ENCODE measurements at places on chromosomes 5 and 9.

DNA sequence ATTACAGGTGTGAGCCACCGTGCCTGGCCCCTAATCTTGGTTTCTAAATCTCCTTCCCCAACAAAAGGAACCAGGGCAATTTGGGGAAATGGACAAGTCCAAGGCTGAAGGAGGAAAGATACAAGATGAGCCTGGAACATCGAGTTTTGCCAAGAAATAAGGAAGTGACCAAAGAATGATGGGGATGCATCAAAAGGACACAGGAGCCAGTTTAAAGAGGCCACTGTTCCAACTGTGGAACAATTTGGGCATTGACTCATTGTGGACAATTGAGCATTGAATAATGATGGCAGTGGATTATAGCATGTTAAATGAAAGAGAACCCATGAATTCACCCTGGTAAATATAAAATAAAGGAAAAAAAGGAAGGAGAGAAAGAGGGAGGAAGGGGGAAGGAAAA is 47.5 kb downstream of the DUSP1 start:
- DNase-seq = no peak

- no peak for DNase-seq
Observed at GRCh38 chr9:135254176-135255032, 166.9 kb downstream of the OLFM1 start.

DNA sequence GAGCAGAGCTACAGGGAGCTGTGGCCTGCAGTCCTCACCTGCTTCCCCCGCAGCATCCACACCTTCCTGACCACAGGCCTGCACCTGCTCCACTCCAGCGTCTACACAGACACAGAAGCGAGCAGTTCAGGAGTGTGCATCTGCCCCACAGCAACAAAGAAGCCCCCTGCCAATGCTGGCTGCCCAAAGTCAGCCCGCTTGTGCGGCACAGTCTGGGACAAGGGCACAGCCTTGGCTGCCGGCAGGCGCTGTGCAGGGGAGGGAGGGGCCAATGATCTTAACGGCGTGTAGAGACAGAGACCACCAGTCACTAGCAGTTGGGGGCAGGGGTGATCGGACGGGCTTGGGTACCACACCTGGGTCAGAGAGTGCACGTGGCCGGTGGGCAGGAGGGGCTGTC is 6.6 kb downstream of the BRD9 start:
- DNase-seq = no peak

DNA sequence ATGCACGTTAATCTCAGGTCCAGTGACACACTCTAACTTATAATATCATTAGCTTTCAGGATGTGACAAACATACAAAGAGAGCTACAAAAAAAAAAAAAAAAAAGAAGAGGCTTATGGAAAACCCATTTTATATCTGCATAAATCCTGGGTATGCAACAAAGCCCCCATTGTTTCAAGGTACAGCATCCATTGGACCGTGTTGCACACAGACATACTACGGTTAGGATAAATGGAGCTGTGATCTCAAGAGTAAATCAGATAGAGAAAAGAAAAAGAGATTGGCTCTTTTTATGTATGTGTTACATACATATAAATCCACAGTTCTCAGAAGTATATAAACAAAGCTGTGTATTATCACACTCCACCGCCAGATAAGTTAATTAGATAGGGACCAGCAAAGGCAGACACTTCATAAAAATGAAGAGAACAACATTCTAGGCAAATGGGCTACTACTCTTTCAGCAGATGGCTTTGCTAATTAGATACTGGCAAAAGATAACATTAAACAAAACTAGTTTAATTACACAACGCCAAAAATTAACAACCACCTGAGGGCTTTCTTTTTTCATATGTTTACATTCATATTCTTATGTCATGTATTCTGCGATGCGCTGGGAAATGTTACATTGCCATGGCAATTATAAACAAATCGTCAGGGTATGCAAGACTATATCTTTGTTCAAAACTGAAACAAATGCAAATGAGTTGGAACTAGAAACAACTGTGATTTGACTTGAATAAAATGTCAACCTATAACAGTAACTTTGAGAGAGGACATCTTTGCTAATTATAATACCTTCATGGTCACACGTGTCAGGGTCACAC is 304.2 kb downstream of the SEMA5A start:
- no peak for DNase-seq

DNA sequence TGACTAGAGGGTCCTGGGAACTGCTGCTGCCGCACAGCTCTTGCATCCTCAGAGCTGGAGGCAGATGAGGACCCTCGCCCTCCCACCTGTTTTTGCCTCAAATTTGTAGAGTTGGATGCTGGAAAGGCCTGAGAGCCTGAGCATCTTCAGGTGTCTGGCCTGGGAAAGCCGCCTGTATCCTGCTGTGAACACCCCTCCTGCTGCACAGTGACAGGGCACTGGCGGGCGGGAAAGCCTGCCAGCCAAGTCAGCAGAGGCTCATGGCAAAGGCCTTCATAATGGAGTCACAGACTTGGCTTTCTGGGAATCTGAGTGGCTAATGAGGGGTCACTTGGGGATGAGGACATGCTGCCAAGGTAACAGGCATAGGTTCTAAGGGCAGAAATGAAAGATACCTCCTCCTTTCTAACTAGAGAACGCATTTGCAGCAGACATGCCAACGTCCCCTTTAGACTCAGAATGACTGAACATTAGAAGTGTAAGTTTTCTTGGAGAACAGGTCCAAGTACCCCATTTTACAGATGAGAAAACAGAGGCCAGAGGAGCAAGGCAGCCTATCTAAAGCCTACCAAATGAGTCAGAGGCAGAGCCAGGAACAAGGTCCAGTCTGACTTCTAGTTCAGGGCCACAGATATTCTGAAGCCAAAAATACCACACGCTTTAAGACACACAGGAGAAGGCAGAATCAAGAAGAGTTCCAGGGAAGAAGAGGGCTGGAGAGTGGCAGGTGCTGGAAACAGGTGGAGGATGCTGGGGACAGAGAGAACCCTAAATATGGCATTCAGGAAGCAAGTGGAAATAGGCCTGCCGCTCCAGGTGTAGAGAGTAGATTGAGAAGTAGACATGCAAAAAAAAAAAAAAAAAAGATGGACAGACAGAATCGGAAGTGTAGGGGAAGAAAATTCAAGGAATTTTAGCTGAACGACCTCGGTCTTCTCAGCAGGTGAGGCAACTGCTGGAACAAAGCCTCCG is 44.1 kb downstream of the EPB41L4B start:
- DNase-seq = no peak

DNA sequence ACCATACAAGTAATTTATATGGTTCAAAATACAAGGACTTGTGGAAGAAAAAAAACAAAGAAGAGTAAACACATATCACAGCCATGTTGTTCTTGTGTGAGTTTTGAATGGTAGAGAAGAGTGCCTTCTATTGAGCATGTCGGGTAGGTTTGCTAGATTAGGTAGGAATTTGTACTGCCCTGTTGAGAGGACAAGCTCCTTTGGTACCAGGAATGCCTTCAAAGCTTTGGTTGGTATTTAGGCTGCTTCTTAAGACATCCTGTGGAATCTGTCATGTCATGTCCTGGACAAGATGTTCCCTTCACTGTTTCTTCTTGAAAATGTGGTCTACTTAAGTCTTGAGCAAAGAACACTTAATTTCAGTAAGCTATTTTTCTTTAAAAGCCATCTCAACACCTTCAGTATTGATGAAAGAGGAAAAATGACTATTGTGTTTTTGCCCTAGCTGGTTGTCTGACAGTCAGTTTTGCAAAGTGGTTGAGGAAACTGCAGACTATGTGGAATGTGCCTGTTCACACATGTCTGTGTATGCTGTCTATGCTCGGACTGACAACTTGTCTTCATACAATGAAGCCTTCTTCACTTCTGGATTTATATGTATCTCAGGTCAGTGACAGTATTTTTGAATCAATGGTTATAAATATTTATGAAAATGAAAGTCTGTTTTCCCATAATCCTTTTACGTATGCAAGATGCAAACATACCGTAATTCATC is 296.9 kb downstream of the ADGRV1 start:
- no peak for DNase-seq

DNA sequence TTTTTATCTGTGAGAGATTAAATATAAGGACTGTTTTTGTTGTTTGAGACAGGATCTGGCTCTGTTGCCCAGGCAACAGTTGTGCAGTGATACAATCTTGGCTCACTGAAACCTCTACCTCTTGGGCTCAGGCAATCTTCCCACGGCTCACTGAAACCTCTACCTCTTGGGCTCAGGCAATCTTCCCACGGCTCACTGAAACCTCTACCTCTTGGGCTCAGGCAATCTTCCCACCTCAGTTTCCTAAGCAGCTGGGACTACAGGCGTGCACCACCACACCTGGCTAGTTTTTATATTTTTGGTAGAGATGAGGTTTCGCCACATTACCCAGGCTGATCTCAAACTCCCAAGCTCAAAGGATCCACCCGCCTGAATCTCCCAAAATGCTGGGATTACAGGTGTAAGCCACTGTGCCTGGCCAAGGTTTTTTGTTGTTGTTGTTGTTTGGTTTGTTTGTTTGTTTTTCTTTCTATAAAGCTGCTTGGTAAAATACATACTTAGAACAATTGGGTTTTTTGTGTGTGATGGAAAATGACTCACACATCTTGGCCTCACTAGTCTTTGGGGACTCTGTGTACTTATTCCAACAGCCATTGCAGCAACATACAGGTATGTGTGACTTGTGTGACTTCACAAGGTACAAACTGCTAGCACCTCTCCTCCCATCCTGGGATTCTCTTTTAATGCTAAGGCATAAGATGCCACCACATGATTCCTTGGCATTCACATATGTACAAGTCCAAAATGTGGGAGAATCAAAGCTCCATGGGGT is 36.5 kb upstream of the RASA1 start:
- DNase-seq = no peak

DNA sequence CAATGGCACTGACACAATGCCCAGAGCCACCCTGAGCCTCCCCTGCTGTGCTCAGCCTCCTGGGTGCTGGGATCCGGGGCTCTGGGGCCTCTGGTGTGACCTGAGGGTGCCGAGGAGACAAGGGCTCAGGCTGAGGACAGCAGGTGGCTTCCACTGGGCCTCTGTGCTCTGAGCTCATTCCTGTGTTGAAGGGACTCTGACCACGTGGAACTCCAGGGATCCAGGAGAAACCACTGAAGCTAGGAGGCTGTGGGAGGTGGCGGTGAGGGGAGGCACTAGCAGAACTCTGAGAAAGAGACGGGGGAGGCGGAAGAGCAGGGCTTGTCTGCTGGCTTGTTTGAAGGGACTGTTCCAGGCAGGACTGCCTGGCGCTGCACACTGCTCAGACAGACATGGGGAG is 318.7 kb upstream of the IRX1 start:
- no peak for DNase-seq

DNA sequence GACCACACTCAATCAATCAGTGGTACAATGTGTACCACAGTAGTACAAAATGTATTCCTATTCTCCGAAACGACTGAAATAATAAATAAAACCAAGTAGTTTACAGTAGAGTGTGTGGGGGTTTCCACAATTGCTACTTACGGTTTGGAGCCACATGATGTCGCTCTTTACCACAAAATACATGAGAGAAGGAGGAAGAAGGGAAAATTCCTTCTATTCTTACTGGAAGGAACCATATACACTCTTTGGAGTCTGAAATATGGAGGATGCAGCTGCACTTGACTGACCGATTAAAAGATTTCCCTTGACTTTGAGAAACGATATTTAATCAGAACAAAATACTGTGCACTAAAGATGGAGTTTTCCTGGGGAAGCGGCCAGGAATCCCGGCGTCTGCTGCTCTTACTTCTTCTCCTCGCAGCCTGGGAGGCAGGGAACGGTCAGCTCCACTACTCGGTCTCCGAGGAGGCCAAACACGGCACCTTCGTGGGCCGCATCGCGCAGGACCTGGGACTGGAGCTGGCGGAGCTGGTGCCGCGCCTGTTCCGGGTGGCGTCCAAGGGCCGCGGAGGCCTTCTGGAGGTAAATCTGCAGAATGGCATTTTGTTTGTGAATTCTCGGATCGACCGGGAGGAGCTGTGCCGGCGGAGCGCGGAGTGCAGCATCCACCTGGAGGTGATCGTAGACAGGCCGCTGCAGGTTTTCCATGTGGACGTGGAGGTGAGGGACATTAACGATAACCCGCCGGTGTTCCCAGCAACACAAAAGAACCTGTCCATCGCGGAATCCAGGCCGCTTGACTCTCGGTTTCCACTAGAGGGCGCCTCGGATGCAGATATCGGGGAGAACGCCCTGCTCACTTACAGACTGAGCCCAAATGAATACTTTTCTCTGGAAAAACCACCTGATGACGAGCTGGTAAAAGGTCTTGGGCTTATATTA is at the start of gene PCDHA4:
TSS of gene PCDHA4 (plus strand) at position 235 of the 942 bp plus-strand sequence.
- DNase-seq = no peak

- DNase-seq = no peak
Observed at GRCh38 chr5:89213573-89213972, 330.6 kb upstream of the MEF2C start.

- no peak for DNase-seq
Observed at GRCh38 chr9:21589344-21590056, 107.4 kb upstream of the IFNE start.

DNA sequence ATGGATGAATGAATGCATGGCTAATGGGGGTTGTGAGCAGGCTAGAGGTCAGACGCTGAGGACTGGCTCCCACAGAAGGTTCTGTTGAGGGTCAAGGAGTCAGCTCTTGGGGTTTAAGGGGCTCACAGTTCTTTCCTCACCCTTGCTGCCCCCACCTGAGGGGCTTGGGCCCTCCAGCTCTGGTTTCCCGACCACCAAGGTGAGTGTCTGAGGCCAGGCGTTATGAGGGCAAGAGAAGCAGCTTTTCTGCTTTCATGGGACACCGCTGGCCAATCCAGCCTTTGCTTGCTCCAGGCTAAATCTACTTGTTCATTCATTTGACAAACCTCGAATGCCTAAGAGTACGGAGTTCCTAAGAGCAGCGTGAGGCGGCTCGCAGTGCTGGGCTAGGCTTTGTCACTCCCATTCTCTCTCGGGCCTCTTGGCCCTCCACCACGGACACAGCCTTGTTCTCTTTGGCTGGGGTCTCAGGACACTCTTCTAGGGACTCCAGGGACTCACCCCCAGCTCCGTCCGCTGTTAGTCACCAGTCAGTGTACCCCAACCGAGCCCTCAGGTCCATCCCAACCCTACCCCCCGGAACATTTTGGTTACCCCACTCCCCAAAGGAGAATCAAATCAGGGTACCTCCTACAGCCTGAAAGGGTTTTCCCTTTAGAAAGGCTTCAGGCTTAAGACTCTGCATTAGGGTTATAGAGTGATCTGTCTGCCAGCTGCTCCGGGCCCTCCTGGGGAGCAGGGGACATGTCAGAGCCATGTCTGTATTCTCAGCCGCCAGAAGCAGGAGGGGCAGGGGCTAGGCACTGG is 210.1 kb upstream of the MVB12B start:
- no peak for DNase-seq

- no peak for DNase-seq
Observed at GRCh38 chr5:158084292-158084691, 225.3 kb upstream of the CLINT1 start.

DNA sequence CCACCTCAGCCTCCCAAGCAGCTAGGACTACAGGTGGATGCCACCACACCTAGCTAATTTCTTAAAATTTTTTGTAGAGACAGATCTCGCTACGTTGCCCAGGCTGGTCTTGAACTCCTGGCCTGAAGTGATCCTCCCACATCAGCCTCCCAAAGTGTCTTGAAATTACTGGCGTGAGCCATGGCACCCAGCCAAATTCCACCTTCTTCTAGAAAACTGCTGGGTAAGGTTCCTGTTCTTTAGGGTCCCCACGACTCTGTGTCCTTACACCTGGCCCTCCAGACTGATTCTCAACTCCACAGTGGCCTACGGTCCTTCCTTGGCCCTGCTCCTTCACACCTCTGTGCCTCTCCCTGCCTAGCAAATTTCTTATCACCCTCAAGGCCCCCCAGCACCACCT is 1.9 kb downstream of the MAPK9 start:
- no peak for DNase-seq

Measured in activated B cell treated with CpG ODN at 0.5 μM for 24 hours (primary cell).